ENCODE measurements at places on chromosomes 5 and 9.

DNA sequence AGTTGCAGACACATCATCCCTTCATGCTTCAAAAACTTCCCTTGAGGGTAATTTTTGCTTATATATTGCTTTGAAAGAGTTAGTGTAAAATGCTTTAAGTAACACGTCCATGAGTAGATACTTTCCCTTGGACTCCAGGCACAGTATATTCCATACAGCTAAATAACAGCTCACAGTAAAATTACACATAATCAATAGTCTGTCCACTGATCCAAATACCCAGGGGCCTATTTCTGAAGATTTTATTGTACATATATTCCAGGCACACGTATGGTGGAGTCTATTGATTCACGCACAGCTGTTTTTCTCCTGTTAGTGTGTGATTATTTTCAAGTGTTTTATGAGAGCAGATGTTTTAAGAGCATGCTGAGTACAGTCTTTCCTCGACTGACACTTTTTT lies 223.7 kb upstream of the GRAMD2B start:
- DNase-seq: no peak

DNA sequence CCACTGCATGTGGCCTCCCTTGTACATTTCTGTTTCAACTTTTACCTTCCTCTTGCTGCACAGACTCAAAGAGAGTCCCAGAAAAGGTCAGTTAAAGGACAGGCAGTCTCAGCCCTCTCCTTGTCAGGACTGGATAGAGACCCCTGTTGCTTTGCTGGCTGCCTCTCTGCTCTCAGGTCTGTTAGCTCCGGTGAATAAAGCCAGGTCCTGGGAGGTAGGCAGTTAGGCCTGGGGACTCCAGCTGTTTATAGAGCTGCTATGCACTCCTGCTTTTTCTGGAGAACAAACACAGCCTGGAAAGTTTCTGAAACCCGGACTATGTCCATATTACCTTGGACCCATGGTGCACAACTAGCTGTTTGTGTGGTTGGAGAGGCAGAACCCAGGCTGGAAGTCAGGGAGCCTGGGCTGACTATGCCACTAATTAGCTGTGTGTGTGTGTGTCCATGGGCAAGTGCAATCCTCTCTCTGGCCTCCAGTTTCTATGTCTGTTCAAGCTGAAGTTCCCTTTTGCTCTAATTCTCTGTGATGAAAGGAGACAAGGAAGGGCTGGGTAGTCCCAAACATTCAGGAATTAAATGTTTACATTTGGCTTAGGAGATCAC lies 42.9 kb downstream of the GLRA1 start:
- DNase-seq: no peak

- no peak for DNase-seq
Measured at GRCh38 chr9:23041466-23041865, 594.8 kb downstream of the DMRTA1 start.

GRCh38 chr5:137834498-137835049 lies 33.1 kb upstream of the MYOT start:
- no peak for DNase-seq

DNA sequence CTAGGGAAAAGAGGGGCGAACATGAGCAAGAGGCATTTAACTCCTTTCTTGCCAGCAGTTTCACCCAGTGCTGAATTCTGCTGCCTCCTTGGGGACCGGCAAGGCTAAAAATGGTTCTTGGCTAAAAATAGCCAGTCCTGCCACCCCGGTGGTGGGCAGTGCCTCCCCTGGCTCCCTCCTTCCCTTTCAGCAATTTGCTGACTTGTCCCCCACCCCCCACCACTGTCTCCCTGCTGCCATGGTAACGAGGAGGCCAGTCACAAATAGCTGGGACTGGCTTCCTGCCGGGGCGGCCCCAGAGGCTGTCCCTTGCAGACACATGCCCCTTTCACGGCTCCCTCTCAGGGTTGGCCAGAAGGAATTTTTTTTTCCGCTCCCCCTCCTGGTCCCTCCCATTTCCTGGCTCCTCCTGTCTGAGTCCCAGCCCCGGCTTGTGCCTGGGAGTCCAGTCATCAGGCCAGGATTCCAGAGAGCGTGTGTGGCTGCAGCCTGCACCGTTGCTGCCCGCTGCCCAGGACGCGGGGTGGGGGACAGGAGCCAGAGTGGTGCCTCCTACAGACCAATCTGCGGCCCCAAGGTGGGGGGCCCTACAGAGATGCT lies 130.3 kb downstream of the RGS3 start:
- no peak for DNase-seq

GRCh38 chr5:72252574-72253155 lies 67.4 kb downstream of the MRPS27 start:
- no peak for DNase-seq

- no peak for DNase-seq
Measured at GRCh38 chr5:96763026-96763425, 44.7 kb downstream of the ERAP1 start.
